Mesangial cell (primary cell): ENCODE measurements at places on chromosomes 5 and 9. TPM values are rescaled to one million over a fixed set of nuclear protein-coding genes. Genes with fewer than 3 reads are reported as not detected.

CDC20B gene
- total RNA-seq: not detected in 2 replicates

SLC45A2 gene
- not detected in 2 replicates for total RNA-seq

LMX1B gene
- total RNA-seq: 0.63 and 0.98 TPM in 2 replicates

SERINC5 gene
- total RNA-seq: 10.6 and 24.1 TPM in 2 replicates

INSL6 gene
- total RNA-seq: not detected in 2 replicates
